AG10803 (cell line): ENCODE measurements at places on chromosomes 4 and X.
A peak's percentile ranks its signal among the peaks of the same experiment; 100 is the strongest.

GRCh38 chr4:71186566-71187403 is 152.0 kb upstream of the SLC4A4 start:
- DNase-seq, result peak; percentile 69

DNA sequence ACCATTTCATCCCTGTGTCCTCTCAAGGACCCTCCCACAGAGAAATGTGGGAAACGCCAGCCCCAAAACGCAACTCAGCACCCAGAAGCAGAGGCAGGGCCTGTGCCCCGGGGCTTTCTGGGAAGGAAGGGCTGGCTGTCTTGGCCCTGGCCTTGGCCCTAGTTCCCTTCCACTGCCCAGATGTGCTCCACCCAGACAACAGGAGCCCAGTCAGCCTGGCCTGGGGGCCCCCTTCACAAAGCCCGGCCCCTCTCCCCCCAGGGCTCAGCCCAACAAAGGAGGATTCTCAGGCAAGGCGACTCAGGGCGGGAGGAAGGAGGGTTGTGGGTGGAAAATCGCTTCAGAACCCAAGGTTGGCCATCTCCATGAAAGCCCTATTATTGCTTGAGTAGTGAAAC is 82.5 kb downstream of the PJA1 start:
- no peak for DNase-seq

DNA sequence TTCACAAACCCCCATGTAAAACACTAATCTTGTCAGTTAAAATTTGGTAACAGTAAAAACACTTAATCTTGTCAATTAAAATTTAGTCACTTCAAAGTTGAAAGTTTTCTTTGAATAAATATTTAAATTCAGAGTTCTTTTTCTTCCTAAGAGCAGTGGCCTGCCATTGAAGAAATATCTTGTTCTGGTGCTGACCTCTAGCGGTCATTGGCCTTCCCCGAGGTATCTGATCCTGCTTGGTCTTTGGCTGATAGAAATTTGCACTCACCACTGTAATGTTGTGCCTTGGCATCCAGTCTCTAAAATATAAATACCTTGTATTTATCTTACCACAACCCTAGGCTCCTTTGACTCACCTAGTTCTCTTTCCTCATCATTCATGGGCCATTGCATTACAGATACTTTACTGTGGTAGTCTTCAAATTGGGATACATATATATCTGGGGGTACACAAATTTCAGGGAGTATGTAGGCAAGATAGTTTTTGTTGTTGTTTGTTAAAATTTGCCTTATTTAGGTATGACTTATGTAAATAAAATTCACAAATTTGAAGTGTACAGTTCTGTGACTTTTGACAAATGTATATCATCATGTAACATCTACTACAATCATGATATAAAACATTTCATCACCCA is 6.7 kb upstream of the ART3 start:
- peak; percentile 71 for DNase-seq

- DNase-seq, result no peak
These were observed 514.1 kb upstream of the INTU start for GRCh38 chr4:127118681-127119080.

GRCh38 chr4:7009564-7009963 is 33.6 kb upstream of the TADA2B start:
- DNase-seq, result no peak

DNA sequence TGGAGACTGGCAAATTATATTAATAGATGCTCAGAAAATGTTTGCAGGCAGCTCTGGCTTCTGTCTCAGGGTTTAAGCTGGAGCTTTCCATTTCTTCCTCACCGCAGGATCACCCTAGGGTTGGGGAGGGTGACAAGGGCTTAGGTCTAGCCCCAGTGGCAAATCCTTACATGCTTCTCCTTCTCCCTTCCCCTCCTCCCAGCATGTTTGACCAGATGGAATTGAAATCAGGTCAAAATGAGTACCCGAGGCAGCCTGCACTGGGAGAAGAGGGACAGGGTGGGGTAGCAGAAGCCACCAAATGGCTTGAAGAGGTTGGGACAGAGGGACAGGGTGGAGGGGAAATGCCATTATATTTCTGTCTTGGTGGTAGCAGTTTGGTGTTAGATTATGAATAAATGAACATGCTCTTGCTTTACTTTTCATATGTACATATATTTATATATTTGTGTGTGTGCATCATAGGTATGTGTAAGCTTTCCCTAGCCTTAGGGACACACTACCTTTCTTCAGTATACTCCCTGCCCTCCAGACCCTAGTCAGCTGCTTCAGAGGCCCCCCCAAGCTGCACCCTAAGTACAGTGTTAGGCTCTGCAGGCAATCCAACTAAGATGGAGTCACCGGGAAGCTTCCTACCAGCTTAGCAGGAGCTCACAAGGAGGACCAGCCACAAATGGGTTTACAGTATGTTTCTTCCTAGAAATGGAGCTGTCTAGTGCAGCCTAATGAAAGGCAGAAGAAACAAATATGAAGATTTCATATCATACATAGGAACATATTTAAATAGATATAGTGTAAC is 1.8 kb downstream of the TMEM35A start:
- no peak for DNase-seq

- DNase-seq, result no peak
These were observed 23.7 kb downstream of the FAM114A1 start for GRCh38 chr4:38891051-38891983.

- DNase-seq, result peak; percentile 47
These were observed 633.6 kb downstream of the SPRY1 start for GRCh38 chr4:124030147-124030546.

DNA sequence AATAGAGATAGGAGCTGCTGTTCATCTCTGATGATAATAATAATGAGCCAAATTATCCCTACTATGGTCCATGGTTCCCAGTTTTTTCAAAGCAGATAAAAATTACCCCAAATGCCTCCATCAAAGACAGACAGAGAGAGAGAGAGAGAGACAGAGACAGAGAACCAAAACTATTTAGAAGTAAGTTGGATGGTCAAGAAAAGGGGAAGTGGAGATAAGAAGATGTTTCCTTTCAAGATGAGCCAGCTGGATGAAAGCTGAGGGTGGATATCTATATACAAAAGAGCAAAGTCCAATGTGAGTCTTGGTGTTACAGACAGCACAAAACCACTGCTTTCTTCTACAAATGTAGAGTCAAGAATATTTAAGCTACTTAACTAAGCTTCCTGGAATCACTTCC is 173.9 kb downstream of the GRIA3 start:
- DNase-seq, result no peak

DNA sequence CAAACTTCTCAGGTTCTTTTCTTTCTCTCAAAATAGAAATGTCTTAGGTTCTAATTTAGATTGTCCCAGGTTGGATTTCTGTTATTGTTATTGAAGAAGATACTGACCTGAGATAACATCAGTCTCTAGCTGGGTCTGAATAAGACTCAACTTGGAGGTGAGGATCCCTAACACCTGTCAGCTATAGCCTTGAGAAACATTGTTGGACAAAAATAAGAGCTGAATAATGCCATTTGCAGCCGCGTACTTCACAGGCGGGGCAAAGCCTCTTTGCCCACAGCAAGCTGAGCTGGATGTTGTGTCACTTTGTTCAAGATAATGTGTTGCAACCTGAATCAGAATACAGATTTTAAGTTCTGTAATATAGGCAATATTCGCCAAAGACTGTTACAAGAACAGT is 35.6 kb downstream of the VCX3B start:
- DNase-seq, result no peak

- DNase-seq, result no peak
These were observed 135.6 kb upstream of the TLL1 start for GRCh38 chr4:165737309-165737972.

DNA sequence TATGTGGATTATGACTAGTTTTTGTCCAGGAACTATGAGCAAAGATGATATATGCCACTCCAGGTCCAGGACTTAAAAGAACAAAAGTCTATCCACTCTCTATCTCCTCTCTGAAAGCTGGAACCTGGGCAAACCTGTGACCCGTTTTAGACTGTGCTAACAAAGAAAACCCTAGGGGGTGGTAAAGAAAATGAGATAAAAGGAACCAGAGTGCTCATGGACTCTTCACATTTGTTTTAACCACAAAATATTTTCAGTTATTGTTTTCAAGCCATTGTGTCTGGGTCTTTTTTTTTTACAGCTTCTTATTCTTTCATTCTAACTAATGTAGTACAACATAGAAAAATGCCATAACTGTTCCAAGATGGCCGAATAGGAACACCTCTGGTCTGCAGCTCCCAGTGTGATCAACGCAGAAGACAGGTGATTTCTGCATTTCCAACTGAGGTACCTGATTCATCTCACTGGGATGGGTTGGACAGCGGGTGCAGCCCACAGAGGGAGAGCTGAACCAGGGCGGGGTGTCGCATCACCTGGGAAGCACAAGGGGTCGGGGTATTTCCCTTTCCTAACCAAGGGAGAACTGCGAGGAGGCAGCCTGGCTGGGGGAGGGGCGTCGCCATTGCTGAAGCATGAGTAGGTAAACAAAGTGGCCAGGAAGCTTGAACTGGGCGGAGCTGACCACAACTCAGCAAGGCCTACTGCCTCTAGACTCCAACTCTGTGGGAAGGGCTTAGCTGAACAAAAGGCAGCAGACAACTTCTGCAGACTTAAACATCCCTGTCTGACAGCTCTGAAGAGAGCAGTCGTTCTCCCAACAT is 45.1 kb downstream of the CHM start:
- DNase-seq, result peak; percentile 13

DNA sequence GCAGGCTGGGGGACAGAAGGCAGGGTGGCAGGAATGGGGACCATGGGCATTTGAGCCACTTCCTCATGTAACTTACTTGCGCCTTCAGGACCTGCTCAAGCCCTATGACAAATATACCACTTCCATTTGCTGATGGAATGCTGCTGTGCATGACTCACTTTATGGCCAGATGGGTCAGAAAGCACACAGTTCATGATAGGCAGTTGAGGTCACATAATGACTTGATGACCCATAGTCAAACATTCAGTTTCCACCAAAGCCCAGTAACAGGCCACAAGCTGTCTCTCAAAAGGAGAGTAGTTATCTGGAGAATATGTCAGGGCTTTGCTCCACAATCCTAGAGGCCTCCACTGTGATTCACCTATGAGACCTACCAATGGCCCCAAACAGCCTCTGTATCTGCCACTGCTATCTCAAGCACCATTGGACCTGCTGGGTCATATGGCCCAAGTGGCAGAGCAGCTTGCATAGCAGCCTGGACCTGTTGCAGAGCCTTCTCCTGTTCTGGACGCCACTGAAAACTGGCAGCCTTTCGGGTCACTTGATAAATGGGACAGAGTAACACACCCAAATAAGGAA is 5.3 kb upstream of the PAPSS1 start:
- peak; percentile 35 for DNase-seq

DNA sequence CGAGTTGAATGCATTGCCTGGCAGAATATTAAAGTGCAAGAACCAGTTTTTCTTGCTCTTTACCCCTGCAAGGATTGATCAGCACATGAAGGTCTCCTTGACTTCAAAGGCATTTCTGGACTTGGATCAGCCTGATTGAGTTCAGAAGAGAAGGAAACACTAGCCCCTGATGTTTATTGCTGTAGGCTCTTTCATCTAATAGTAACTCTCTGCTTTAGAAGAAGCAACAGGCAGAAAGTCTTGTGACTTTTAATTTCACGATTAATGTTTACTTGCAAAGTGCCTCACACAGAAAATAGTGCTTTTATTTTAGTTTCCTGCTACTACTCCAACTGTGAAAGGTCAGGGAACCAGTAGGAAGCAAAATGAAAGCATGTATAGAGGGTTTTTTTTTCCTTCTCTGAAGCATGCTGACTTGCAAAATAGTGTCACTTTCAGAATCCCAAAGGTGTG is 69.1 kb downstream of the PCDH7 start:
- DNase-seq, result no peak

GRCh38 chr4:6277935-6278800 is 8.5 kb downstream of the WFS1 start:
- no peak for DNase-seq

- no peak for DNase-seq
These were observed 16.6 kb downstream of the P2RY8 start for GRCh38 chrX:1520350-1520749.

DNA sequence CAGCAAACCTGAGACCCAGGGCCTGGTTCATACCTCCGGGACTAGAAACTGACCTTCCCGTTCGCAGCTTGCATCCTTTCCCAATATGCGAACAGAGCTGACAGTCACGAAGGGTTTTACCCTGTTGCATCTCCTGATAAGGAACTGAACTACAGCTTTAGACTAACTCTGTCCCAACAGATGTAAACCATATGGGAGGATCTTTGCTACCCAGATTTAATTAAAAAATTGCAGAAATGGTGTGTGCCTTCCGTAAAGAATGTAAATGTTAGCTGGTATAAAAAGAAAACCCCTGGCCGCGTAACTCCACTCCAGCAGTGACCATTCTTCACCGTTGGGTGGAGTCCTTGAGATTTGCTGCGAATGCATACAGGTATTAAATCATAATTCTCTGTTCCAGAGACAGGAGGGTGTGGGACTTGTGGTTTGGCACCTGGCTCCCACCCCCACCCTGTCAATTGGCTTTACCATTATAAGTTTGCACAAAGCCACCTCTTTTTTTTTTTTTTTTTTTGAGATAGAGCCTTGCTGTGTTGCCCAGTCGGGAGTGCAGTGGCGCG is 40.6 kb upstream of the SORCS2 start:
- DNase-seq, result no peak

DNA sequence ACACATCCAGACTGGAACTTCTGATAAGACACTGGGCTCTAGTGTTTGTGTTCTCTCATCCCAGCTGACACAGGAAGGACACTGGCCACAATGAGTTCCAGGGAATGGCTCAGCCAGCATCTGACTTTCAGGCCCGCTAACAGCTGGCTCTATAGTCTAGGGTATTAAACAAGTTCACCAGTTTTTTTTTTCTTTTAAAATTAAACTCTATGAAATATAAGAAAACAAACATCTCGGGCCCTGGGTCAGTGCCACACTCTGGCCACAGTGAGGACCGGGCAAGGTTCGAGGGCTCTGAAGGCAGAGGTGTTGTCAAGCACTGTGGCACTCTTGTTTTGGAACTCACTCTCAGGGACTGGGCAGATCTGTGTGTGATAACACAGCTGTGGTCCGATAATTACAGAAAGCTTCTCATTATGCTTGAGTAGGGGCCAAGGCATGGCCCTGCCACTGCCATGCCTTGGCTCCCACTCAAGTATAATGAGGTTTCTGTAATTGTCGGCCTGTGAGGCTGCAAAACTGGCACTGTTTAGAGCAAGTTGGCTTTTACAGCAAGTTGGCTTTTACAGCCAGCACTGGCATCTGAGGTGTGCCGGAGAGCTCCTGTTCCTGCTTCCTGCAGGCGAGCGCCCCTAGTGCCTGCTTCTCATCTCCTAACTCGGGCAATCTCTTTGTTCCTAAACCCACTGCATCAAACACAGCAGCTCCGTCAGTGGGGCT is 62.8 kb downstream of the PPP1R2C start:
- DNase-seq, result no peak

- DNase-seq, result no peak
These were observed 1125.8 kb downstream of the STIM2 start for GRCh38 chr4:27986476-27986875.

DNA sequence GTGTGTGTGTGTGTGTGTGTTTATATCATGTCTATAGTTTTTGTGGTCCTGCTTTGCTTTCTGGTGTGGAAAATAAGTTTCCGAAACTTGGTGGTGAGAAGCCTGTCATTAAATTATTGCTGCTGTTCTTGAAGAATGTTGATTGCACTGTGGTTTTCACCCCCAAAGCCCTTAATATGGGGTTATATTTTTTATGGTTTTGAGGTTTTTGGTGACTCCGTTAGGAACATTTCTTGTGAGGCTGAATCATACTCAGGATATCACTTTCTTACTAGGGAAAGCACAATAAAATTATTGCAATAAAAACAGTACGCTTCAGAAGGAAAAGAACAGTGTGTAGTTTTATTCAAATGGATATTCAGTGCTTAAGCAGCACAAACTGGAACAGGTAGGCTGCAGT is 539.1 kb upstream of the MAGEB18 start:
- no peak for DNase-seq
